ENCODE measurements at places on chromosomes 7 and 10.

DNA sequence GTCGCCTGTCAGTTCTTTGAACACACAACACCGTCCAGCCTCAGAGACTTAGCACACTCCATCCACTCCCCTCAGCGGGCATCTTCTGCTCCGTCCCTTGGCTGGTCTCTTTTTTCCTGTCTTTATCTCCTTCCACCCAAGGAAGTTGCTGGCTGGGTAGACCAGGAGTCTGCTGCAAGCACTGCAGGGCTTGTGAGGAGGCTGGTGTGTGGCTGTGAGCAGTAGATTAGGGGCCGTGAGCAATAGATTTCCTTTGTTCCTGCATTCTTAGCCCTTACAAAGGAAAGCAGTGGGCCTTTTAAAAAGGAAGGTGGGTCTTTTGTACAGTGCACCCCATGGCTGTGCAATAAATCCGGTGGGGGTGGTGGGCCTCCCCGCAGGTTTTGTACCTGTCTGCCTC lies 100.3 kb upstream of the BTBD16 start:
- DNase-seq, result no peak

DNA sequence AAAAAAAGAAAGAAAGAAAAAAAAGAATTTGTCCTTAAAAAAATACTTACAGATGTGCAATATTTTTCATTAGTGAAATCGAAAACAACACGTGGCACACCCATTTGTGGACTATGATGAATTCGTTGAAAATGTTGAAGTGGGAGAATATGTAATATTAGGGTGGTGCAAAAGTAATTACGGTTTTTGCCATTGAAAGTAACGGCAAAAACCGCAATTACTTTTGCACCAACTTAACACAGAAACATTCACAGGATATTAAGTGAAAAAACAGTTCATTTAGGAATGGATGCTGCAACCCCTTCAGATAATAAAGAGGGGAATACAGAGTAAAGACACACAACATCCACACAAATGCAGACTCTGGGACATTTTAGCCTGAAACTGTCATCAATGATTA lies 96.0 kb downstream of the CALN1 start:
- peak; percentile 56 for DNase-seq

- no peak for DNase-seq
Measured at GRCh38 chr7:119783799-119784198, 489.2 kb upstream of the KCND2 start.

- peak; percentile 13 for DNase-seq
Measured at GRCh38 chr7:106552645-106553445, 108.1 kb downstream of the CCDC71L start.

GRCh38 chr7:72334066-72334465 lies 78.1 kb downstream of the CALN1 start:
- DNase-seq, result no peak

GRCh38 chr10:22945934-22946673 lies 18.3 kb downstream of the ARMC3 start:
- DNase-seq, result no peak

GRCh38 chr7:70856901-70857630 lies 274.9 kb upstream of the GALNT17 start:
- peak; percentile 83 for DNase-seq

DNA sequence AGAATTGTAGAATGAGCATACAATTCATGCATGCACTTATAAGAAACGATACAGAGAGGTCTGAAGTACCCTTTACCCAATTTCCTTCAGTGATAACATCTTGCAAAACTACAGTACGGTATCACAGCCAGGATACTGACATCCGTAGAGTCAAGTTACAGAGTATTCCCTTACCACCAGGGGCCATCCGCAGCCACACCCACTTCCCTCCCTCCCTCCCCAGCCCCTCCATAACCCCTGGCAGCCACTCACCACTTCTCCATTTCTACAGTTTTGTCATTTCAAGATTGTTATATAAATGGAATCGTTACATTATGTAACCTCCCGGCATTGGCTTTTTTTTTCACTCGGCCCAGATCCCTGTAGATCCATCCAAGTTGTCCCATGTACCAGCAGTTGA lies 113.6 kb upstream of the RET start:
- DNase-seq, result peak; percentile 78

- no peak for DNase-seq
Measured at GRCh38 chr7:45566386-45566785, 7.8 kb upstream of the ADCY1 start.

GRCh38 chr7:74173866-74174605 lies at the start of gene EIF4H:
EIF4H (plus strand) TSS chr7:74174356; CDS start chr7:74174384, 28 bp downstream.
- peak; percentile 98 for DNase-seq

DNA sequence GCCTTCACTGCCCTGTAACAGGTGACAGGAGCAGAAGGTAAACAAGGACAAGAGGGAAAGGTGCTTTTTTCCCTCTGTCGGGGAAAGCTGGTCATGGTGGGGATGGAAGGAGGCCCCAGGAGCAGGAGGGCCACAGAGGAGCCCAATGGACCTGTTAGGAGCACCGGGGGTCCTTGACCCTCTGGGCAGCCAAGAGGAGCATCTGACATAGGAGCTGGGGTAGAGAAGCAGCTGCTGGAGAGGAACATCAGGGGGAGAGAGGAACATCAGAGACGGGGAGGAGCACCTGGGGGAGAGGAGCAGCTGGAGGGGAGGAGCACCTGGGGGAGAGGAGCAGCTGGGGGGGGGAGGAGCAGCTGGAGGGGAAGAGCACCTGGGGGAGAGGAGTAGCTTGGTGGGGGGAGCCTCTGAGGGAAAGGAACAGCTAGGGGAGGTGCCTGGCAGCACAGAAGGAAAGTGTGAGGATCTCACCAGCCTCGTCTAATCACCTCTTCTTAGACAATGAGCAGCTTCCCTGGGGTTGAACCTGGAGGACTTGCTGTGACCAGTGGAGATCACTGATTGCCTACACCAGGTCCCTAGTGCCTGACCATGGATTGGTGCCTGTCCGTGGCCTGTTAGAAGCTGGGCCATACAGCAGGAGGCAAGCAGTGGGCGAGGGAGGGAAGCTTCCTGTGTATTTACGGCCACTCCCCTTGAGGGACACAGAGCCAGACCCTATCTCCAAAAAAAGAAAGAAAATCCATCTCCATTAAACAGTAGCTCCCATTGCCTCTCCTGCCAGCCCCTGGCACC lies 37.6 kb downstream of the JAKMIP3 start:
- no peak for DNase-seq

GRCh38 chr7:69678494-69679187 lies 80.4 kb downstream of the AUTS2 start:
- DNase-seq, result no peak

DNA sequence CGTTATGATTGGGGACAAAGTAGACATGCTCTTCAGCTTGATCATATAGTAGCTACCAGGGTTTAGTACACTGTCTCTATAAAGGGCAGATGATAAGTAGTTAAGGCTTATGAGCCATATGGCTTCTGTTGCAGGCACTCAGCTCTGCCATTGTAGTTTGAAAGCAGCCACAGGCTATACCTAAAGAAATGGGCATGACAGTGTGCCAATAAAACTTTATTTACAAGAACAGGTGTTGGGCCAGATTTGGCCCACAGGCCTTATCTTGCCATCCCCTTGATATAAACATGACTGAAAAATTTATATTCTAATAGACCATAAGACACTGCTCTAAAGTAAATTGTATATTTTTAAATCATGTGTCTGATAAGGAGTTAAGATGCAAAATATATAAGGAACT lies 36.6 kb downstream of the GRK5 start:
- no peak for DNase-seq

DNA sequence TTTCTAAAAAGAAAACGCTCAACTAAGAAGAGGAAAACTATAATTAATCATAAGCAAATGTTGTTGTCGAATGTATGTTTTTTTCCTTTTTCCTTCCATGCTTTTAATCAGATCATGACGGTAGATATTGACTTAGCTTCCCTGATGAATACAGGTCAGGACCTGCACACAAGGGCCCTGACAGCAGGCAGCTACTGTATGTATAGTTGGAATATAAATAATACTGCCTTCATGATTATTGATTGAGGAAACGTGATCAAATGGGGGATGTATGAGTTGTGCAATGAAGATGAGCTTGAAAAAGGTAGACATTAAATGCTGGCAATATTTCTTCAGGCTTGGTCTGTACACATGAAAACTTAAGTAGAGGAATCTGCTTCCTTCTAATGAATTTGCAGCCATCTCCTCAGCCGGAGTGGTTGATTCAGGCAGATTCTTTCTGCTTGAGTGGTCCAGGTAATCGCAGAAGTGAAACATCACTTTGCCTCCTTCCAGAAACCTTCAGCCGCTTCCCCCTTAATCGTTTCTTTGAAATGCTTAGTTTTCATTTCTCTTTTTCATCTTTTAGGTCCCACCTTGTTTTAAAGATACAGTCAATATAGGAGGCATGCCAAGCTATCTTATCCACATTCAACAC lies 656.5 kb downstream of the SDK1 start:
- DNase-seq, result no peak

- DNase-seq, result no peak
Measured at GRCh38 chr10:14556285-14556956, 218.3 kb downstream of the FAM107B start.

- peak; percentile 44 for DNase-seq
Measured at GRCh38 chr10:116465546-116465945, 37.9 kb downstream of the PNLIPRP3 start.

DNA sequence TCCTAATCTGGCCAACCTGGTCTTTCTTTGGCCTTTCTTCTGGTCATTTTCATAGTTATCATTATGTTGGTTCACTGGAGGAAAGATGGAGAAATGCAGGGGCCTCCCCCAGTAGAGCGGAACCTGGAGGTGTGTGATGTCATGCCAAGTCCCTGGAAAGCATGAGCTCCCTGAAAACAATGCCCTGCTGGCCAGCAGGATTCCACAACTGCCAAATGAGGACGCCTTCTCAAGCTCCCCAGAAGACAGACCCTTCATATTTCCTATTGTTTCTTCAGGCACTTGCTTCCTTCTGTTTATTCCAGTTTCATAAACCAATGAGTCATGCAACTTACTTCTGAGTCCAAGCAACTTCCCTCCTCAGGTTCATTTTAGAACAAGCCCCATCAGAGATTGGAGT lies 339.0 kb downstream of the GATA3 start:
- DNase-seq, result no peak
